ENCODE measurements at places on chromosomes 11 and 22. TPM values are rescaled to one million over a fixed set of nuclear protein-coding genes. Genes with fewer than 3 reads are reported as not detected.

The EIF3F gene
- 336 TPM for total RNA-seq

The BIRC3 gene
- 7.1 TPM for total RNA-seq

The OR5B12 gene
- not detected for total RNA-seq

The OR5W2 gene
- total RNA-seq, result not detected

The GAL3ST3 gene
- not detected for total RNA-seq

GRCh38 chr22:45651931-45652528 lies 19.6 kb upstream of the ATXN10 start:
- DNase-seq, result no peak

- no peak for DNase-seq
These were observed 1.5 kb upstream of the SLC7A4 start for GRCh38 chr22:21033895-21034294.

GRCh38 chr11:105861225-105861624 lies 160.8 kb downstream of the MSANTD4 start:
- no peak for DNase-seq
